ENCODE measurements at places on chromosomes 3 and 15.

- no peak for DNase-seq
Measured at GRCh38 chr3:98501270-98501669, 3.8 kb downstream of the OR5K2 start.

GRCh38 chr3:64187065-64187959 lies 38.0 kb downstream of the PRICKLE2 start:
- DNase-seq = no peak

DNA sequence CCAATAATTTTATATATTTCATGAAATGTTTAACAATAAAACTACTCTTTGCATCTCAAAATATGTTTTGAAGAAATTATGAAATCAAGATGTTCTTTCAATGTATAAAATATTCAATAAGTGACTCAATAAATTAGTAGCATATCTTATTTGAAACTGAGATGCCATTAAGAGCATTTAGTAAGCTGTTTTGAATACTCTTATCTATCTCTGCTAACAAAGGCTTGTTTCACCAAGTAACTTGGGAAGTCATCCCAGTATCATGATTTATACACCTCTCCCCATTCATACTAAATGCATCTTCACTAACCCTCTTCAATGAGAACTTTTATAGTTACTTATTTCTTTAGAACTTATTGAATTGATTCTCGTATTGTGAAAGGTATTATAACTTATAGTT lies 43.1 kb downstream of the TNIK start:
- no peak for DNase-seq

GRCh38 chr3:194064380-194065332 lies 71.3 kb upstream of the HES1 start:
- no peak for DNase-seq

- DNase-seq = no peak
Measured at GRCh38 chr3:38687321-38687720, 37.8 kb upstream of the SCN5A start.

- DNase-seq = no peak
Measured at GRCh38 chr15:74580538-74581350, 34.9 kb upstream of the CLK3 start.

- no peak for DNase-seq
Measured at GRCh38 chr3:47772047-47772446, 9.6 kb downstream of the SMARCC1 start.

DNA sequence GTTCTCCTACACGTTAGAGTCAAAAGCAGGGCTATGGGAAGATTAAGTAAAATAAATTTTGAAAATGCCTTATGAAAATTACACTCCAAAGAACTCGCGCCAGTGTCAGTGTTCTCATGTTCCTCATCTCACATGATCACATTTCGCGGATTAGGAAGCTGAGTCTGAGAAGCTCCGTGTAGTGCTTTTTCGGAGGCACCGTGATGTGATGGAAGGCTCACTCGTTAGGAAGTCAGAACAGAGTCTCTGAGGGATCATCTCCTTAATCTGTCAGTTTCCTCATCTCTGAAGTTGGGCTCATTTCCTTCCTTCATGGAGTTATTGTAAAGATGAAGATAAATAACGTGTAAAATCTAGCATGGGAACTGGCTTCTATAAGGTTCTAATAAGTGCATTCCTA lies 3.2 kb downstream of the ADIPOQ start:
- no peak for DNase-seq

- DNase-seq = no peak
Measured at GRCh38 chr15:48449734-48450133, 118.5 kb downstream of the DUT start.

- no peak for DNase-seq
Measured at GRCh38 chr3:2525968-2526367, 427.3 kb downstream of the CNTN4 start.

- no peak for DNase-seq
Measured at GRCh38 chr3:3631114-3631513, 168.1 kb upstream of the LRRN1 start.

- no peak for DNase-seq
Measured at GRCh38 chr3:158789592-158789991, 12.3 kb upstream of the MFSD1 start.

DNA sequence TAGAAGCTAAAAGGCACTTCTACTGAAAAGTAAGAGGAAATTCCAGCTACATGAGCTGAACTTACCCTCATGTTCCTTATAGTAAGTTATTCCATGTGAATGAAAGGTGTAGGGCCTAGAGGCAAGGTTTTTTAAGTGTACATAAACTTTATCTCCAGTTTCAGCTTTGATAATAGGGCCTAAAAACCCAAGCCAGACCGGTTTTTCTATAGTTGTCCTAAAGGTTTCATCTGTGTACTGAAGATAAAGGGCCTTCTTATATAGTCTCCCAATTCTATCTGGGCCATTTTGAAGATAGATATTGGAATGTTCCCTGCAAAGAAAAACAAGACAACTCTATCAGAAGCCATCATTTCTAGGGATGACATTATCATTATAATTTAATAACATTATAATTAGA lies 9.2 kb downstream of the CP start:
- DNase-seq = no peak

GRCh38 chr3:4356220-4356540 lies 53.0 kb downstream of the SETMAR start:
- no peak for DNase-seq

GRCh38 chr3:71578054-71578751 lies 5.3 kb downstream of the FOXP1 start:
- DNase-seq = no peak
